ENCODE measurements at places on chromosomes 2 and 18. TPM values are rescaled to one million over a fixed set of nuclear protein-coding genes. Genes with fewer than 3 reads are reported as not detected.

Gene KRCC1
- 7.3 TPM for total RNA-seq

Gene TTN
- total RNA-seq: under 0.01 TPM

Gene TUBB8B
- total RNA-seq: not detected

Gene CD226
- total RNA-seq: not detected

- DNase-seq: no peak
These were observed 172.8 kb downstream of the CYP26B1 start for GRCh38 chr2:71974846-71975245.

DNA sequence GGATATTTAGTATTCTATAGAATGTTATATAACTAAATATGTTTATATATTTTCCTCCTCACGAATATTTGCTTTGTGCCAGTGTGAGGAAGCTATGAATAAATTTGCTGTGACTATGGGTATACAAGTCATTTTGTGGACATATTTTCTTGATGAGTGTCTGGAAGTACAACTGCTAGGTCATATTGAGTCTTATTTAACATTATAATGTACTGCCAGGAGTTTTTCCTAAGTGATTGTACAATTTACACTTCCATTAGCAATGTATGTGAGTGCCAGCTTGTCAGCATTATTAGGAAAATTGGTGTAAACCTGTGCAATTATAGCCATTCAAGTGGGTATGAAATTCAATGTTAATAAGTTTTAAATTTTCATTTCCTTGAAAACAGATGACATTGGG is 1328.9 kb upstream of the TMEFF2 start:
- DNase-seq: no peak

GRCh38 chr2:230414302-230414701 is 1.7 kb upstream of the SP100 start:
- DNase-seq: no peak

DNA sequence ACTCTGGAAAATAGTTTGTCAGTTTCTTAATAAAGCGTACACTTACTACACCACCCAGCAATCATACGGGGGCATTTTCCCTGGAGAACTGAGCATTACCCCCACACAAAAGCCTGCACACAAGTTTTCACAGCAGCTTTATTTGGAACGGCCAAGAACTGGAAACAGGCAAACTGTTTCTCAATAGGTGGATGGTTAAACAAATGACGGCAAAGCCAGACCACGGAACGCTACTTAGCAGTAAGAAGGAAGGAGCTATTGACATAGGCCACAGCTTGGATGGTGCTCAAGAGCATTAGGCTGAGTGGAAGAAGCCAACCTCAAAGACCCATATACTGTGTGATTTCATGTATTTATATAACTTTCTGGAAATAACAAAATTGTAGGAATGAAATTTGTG is 9.0 kb downstream of the MALL start:
- DNase-seq: peak; percentile 76
